ENCODE measurements at places on chromosomes 3 and 15.

GRCh38 chr3:72903004-72903403 is 15.2 kb downstream of the GXYLT2 start:
- DNase-seq, result no peak

DNA sequence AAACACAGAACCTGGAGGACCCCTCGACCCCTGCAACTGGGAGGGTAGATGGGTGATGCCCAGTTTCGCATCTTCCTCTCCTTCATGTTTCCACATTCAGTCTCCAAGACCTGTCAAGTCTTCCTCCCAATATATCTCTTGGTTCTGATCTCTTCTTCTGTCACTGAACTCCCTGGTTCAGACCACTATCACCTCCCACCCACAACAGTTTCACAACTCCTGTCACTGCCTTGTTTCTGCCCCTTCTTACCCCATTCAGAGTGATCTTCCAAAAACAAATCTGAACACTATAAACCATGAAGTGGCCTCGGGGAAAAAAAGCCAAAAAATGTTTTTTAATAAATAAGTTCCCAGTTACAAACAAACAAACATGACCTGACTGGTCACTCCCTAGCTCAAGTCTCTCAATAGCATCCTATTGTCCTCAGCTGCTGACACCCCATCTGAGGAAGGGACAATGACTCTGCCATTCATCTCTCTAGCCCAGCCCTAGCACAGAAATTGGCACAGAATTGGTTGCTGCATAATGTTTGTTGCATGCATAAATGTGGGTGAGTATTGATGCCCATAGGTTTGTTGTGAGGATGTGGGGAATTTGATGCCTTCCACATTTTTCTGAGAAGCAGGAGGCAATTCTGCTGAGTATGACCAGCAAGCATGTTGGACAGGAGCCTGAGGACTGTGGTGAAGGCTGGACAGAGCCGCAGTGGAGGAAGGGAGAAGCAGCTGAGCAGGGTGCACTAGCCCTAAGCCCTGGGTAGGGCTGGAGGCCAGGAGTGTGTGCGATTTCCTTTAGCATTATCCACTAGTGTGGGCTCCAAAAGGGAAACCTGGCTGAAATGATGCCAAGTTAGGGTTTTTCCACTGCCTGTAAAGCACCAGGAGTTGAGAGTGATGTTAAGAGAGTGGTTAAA is 12.2 kb upstream of the XYLB start:
- DNase-seq, result no peak

DNA sequence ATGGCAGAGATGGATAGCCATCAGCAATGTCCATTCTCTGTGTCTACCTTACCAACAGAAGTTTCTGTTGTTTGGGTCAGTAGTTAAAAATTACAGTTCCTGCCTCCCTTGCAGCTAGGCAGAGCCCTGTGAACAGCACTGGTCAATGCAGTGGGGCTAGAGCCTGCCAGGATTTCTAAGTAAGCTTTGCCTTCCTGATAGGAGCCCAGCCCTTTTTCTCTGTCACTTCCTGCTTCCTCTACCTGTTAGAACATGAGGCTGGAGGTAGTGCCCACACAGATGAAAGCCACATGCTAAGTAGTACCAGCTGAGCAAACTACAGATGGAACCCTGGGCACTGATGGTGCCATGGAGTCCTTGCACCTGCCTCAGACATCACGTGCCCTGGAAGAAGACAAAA is 45.0 kb downstream of the MGLL start:
- DNase-seq, result no peak

- no peak for DNase-seq
Observed at GRCh38 chr3:52361011-52361410, 44.9 kb downstream of the DNAH1 start.

GRCh38 chr3:9841015-9841414 is 2.8 kb downstream of the RPUSD3 start:
- DNase-seq, result no peak

DNA sequence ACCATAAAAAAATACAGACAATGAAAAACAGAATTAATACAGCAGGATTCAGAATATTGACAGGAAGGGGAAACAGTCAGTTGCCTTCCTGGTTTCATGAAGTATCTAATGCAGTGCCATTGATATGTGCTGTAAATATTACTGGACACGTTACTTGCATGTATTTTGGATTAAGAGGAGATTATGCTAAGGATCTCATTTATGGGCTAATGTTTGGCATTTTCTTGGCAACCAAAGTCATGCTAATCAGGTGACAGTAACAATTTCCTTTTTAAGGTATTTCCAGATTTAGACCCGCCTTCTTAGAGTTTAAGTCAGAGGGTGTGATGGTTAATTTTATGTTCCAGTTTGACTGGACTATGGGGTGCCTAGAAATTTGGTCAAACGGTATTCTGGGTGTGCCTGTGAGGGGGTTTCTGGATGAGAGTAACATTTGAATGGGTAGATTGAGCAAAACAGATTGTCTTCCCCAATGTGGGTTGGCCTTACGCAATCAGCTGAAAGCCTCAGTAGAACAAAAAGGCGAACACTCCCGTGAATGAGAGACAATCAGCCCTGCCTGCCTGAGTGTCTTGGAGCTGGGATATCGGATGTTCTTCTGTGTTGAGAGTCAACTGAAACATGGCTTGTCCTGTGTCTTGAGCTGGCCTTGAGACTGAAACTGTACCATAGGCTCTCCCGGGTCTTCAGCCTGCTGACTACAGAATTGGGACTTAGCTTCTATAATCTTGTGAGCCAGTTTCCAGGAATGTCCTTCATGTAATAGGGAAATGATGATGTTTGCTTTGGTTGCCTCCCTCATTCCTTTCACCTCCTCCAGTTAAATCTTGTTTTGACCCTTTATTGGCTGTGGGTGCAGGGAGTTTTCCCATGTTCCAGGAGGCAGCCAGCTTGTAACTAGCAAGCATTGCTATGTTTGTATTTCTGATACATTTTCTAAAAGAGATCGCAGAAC is 10.5 kb downstream of the SQOR start:
- no peak for DNase-seq

DNA sequence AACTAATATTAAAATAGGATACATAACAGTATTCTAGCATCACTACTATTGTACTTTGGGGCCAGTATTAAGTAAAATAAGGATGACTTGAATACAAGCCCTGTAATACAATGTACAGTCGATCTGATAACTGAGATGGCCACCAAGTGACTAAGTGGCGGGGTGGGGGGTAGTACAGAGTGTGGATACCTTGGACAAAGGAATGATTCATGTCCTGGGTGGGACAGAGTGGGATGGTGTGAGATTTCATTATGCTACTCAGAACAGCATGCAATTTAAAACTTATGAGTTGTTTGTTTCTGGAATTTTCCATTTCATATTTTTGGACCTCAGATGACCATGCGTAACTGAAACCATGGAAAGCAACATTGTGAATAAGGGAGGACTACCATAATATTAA is 46.0 kb downstream of the SLC7A14 start:
- no peak for DNase-seq

DNA sequence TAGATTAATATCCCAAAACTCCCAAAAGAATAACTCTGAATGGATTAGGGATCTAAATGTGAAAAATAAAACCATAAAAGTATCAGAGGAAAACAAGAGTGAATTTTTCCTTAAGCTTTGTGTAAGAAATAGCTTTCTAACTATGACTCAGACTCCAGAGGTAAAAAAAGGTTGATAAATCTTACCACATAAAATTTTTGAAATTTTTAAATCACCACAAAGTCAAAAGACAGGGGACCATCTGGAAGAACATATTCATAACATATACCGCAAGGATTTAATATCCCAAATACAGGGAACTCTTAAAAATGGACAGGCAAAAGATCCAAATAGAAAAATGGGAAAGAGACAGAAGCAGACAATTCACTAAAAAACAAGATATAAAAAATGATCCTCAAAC is 145.0 kb downstream of the ARNT2 start:
- no peak for DNase-seq

DNA sequence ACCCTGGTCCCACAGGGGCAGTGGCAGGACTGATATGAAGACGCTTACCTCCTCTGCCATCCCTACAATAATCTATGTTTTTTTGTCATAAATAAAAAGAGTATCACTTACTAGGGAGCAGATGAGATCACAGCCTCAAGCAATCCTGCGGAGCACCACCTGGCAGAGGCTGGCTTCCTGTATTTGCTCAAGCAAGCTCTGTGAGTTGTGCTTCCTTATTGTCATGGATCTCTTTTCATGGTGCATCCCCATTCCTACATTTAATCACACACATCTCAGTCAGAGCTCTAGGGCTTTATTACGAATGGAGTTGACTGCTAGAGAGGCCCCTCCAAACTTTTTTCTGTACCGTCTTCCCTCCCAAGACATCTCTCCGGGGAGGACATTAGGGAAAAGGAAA is 186.0 kb downstream of the UBE2E2 start:
- no peak for DNase-seq

GRCh38 chr3:100754563-100755334 is 45.5 kb downstream of the TFG start:
- DNase-seq, result no peak

DNA sequence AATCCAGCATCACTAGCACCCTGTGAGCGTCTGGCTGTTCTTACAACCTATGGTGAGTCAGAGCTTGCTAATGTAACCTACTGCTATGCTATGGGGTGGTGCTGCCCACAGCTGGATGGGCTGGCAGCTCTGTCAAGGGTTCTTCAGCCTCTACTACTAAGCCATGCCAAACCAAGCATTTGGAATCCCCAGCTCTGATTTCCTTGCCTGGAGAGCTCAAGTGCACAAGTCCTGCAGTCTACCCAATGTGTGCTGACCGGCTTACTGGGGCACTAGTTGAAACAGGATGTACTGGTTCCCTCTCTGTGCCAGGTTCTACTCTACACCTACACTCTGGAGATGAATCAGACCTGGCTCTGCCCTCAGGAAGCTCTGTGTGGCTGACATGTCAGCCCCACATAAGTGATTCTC is 4.2 kb downstream of the TEX264 start:
- DNase-seq, result no peak

DNA sequence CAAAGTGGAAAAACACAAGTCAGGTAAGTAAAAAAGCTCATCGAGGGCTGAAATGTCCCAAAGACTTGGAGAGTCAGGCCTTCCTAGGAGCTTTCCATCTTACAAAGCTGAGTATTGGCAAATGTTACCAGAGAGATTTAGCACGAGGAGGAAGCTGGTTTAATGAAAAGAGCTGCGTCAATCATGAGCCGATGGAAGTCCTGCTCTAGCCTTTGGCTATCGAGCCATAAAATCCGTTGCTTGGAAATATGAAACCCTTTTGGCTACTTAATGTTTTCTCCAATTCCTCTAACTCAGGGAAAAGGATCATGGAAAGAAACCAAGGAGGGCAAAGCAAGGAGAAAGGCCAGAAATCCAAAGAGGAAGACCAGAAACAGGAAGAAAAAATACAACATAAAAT is 1074.6 kb downstream of the FHIT start:
- no peak for DNase-seq

DNA sequence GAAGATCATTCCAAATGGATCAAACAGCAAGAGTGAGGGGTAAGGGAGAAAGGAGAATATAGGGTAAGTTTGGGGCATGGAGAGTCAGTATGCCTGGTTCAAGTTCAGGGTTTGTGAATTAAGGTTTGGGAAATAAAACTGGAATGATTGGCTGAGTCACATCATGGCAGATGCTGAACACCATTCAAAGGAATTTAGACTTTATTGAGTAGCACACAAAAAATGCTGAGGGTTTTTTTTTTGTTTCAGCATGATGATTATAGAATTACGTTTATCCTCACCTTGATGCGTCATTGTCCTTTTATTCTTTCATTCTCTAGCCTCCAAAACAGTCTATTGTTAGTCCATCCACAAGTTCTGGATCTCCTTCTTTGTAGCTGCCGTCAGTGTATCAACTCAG is 220.0 kb upstream of the UMPS start:
- DNase-seq, result no peak

DNA sequence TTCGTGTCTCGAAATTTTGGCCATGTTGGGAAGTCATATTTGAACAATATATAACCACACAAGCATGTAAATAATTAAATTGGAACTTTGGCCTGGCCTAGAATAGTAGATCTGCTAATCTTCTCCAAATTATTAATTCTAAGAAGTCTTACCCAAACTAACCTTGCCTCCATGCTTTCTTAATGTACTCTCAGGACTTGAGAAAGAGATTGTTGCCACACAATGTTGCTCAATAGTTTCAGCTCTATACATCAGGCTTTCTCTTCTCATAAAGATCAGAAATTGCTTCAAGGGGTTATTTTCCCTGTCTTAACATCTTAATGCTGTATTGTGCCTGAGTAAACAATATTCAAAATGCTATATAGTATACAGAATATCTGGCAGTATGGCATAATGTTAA is 202.7 kb upstream of the LRIG1 start:
- DNase-seq, result no peak

GRCh38 chr15:69562116-69562515 is 109.5 kb downstream of the RPLP1 start:
- no peak for DNase-seq

DNA sequence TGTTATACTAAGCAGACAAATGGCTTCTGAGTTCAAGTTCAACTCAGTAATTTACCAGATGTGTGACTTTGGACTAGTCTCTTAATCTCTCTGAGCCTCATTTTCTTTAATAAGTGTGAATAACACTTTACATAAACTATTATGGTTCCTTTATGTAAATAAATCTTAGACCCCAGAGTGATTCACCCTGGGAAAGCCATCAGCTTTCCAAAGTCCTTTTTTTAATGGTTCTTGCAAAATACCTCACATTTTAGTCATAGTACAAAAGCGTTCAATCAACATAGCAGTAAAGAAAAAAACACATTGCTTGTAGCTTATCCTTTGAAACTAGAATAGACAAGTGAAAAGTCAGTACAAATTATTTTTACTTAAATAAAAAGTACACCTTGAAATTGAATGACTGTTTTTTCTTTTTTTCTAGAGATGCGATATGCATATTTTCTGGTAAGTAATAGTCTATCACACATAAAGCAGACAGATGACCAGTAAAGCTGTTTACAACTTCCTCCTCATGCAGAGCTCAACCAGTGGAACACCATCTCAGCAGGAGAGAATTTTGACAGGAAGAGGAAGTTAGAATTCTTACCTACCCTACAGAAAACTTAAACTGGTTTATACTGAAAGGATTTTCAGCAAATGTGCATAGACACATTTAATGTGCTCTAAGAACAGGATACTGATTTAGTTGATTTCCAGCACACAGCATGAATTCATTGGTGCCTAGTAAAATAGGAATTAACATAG is 123.0 kb upstream of the AGBL1 start:
- no peak for DNase-seq

- no peak for DNase-seq
Observed at GRCh38 chr3:127247292-127247691, 40.6 kb downstream of the PRR20G start.
